ENCODE measurements at places on chromosomes 4 and X.

DNA sequence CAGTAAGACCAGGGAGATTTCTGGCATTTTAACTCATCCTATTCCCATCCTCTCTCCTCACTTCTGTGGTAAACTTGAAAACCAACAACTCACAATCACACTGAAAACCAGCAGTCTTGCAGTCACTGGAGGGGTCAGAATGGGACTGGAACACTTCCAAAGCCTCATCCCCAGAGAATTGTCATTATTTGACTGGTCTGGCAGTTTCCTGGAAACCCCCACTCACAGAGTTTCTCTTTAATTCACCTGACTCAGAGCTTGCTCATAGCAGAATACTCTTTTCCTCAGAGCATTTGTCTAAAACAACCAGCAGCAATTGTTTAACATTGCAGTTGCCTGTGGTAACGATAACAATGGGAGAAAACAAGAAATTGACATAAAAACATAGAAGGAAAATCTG, 7.3 kb upstream of the RAB9B start:
- DNase-seq = no peak

GRCh38 chrX:134024686-134025377, 39.4 kb upstream of the GPC3 start:
- DNase-seq = no peak

GRCh38 chr4:70360460-70360859, at the start of gene SMR3A:
Gene SMR3A, plus strand, starts transcription at chr4:70360760. Its CDS starts 1,356 bp downstream, at chr4:70362116.
- DNase-seq = no peak

GRCh38 chr4:13386405-13387107, 97.6 kb downstream of the RAB28 start:
- no peak for DNase-seq

DNA sequence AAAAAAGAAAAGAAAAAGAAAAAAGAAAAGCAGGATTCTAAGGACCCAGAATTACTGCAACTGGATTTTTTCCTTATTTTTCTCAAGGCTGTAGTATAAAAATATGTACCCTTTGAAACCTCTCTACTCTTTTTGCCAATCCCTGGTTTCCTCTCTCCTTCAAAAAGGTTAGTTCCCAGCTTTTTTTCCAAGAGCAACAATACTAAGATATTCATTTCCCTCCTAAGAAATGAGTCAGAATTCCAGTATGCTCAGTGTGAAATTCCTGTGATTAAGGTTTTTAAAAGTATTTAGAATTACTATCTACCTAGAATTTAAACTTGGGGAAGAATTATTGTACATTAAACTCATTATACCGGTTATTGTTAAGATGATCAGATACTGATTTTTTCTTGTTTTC, 22.0 kb downstream of the SMIM14 start:
- no peak for DNase-seq

DNA sequence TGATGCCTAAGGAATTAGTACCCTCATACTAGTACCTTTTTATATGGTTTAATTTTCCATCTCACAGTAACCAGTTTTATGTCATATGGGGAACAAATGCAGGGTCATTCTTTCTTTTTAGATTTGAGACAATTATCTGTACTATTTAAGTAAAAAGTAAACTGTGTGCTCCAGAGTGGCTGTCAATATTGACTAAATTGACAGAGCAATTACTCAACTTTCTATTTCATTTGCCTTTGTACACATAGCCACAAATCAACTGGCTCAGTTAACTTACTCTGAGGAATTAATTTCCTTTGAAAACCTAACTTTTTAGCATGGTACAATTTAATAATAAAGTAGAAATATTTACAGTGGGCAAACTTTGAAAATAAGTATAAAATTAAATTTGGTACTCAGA, 28.5 kb upstream of the TEX13C start:
- no peak for DNase-seq

DNA sequence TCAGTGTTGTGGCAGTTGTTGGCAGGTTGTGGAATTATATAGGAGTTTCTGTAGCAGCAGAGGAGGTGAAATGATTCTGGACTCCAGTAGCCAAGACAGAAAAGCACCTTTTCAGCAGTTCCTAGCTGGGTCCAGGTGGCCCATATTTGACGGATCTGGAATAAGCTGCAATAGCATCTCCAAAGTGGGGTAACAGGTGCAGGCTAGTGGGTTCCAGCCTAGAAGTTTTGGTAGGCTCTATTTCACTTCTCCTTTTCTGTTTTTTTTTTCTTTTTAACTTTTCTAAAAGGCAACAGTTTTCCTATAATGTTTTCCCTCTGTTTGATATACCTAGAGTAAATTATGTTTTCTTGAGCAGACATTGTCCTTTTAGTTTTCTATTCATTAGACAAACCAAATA, 392.5 kb downstream of the C4orf33 start:
- no peak for DNase-seq

DNA sequence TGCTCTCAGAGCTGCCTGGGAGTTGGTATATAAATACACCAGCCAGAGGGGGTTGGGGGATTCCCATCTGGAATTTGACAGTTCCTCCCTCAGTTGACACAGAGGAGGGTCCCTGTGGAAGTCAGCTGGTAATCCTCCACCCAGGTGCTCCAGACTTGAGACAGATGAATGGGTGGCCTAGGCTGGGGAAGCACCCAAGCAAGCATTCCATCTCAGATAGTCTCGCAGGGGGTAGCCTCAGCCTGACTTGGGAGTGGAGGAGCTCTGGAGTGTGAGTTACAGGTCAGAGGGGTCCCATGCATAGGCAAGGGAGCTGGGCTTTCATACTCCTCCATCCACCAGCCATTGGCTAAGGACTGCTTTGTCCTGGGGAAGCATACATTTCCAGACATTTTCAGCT, 229.3 kb upstream of the BCOR start:
- DNase-seq = no peak

DNA sequence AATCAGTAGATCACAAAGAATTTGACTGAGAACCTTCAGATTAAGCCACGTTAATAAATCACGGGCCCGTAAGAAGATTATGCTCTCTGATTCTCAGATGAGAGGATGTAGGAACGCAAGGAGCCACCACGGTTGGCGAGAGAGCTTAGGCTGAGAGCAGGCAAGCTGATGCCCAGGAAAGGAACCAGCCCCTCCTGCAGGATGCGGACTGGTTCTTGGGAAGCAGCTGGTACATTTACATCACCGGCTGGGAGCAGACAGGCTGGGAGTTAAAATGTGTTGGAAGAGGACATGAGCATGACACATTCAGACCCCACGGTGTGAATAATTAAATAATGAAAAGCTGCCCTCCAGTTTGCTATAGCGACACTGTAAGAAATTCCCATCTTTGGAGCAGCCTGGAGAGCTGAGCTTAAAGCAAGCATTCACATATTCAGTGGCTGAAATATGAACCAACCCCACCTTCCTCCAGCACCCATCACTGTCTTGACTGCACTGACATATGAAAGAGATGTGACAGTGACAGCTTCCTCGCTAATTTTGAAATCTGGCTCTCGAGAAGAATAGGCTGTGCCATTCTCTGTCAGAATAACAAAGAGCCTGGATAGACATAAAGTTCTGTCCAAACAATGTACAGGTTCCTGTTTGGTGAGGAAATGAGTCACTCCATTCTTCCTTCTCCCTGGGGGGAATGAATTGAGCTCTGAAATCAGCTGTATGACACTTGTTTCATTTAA, 33.1 kb downstream of the LNX1 start:
- peak; percentile 84 for DNase-seq

DNA sequence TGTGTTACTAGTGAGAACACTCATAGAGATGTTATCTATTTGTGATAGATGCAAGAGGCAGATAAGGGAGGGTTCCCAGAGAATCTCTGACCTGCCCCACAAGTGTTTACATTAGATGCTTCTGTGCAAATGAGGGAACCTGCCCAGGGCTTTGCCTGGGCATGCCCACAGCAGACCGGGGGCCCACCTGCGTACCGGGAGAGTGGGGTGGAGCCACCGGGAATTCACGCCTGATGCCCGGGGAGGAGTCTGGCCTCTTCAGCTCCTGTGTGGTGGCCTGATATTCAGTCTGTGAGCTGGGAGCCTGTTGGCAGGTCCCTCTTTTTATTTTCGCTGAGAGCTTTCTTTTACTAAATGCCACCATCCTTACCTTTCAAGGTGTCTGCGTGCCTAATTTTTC, 155.7 kb downstream of the SNCA start:
- no peak for DNase-seq

GRCh38 chrX:44903830-44904530, 31.0 kb downstream of the KDM6A start:
- DNase-seq = no peak

GRCh38 chrX:64186974-64187761, 18.3 kb downstream of the AMER1 start:
- DNase-seq = no peak

- peak; percentile 2 for DNase-seq
These were observed 52.6 kb downstream of the HPRT1 start for GRCh38 chrX:134512566-134512965.

- DNase-seq = no peak
These were observed 18.7 kb upstream of the PLCXD1 start for GRCh38 chrX:262381-262909.

DNA sequence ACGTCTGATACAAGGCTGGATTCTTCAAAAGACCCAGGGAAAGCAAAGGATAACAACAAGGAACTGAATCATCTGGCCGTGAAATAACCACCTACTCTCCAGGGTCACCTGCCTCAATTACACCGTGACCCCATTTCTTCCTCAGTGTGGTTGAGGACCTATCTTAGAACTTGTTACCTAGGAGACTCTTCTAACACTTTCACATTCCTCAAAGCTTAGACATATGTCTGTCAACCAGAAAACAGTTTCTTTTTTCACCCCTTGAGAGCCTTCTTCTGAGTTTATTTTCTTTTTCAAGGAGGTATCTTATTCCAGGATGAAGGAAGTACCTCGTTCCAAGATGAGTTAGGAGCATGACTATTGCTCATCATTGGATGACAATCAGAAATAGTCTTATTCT, 337.8 kb downstream of the ARHGAP24 start:
- no peak for DNase-seq

GRCh38 chr4:112146502-112146813, 1.2 kb downstream of the FAM241A start:
- DNase-seq = no peak

GRCh38 chr4:120555058-120555457, 367.5 kb downstream of the PRDM5 start:
- no peak for DNase-seq

- no peak for DNase-seq
These were observed 220.2 kb upstream of the PRPS2 start for GRCh38 chrX:12570859-12571501.

Measured in Ammon's horn (tissue), 1 donor.